ENCODE measurements at places on chromosomes 7 and 10. TPM values are rescaled to one million over a fixed set of nuclear protein-coding genes. Genes with fewer than 3 reads are reported as not detected.

Gene IGFBP3
- total RNA-seq, result 10.1 TPM

Gene PRKG1
- total RNA-seq, result 0.18 TPM

DNA sequence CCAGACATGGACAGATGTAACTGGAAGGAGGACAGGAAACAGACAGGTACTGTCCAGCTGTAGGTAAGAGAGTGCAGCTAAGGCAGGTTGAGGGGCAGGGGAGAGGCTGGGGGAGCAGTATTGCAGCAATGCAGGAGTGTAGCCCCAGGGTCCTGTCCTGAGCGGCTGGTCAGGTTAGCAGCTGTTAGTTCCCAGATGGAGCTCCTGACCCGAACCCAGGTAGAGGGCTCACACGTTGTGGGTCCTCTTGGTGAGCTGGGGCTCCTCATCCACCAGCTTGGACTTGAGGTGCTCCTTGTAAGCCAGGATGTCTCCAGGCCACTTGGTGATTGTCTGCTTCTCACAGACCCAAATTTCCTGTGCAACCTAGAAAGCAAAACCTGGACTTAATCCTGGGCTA, 3.5 kb upstream of the H2BK1 start:
- no peak for DNase-seq

GRCh38 chr10:71004176-71005075, 116.1 kb upstream of the PCBD1 start:
- no peak for DNase-seq

Gene ZNF365
- total RNA-seq, result 2.9 TPM

DNA sequence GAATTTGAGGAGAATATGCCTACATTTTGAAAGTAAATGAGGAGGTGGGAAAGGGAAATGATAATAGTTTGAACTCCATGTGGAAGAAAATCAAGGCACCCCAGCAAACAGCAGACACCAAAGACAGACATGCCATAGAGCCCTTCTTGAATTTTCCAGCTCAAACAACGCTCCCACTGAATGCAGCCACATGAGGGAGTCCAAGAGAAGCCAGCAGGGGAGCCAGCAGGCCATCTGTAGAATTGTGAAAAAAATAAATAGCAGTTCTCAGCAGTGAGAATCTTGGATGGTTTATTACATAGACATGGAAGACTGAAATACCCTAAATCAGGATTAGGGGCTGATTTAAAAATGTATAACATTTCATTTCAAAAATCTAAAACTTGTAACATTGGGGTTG, 1567.3 kb upstream of the LRRTM3 start:
- peak; percentile 52 for DNase-seq

DNA sequence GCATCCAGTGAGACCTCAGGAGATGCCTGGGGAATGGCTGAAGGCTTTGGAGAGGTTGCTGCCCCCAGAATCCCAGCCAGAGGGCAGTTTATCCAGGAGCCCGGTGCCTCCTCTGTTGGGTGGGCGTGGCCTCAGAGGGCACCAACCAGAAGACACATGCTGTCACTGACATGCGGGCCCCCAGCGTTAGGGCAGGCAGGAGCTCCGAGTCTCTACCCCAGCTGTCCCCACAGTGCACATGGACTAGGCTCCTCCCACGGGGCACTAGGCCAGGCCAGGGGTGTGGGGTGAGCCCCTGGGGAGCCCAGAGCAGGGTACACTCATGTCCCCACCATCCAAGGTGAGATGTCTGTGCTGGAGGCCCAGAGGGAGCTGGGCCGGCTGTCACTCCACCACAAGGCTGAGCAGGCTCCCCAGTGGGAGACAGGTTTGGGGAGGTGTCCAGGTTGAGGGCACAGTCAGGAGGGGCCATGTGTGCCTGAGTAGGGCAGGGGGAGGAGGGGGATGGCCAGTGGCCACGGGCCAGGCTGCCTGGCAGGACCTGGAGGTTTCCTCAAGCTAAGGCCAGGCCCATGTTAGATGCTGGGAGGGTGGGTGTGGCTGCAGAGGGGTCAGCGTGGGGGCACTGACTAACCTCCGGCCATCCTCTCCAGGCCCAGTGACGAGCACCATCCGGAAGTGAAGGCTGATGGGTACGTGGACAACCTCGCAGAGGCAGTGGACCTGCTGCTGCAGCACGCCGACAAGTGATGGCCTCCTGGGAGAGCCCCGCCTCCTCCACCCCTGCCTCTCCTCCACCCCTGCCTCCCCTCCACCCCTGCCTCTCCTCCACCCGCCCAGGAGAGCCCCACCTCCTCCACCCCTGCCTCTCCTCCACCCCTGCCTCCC, 131.3 kb downstream of the FAM53B start:
- DNase-seq, result peak; percentile 48

GRCh38 chr7:41573015-41573414, 129.9 kb downstream of the INHBA start:
- peak; percentile 84 for DNase-seq

- DNase-seq, result no peak
Measured at GRCh38 chr7:98241674-98242241, 10.3 kb downstream of the TECPR1 start.

Gene OR2A1
- not detected for total RNA-seq

Gene TMEM139
- total RNA-seq, result not detected

Gene CABCOCO1
- 0.51 TPM for total RNA-seq

Gene CYP3A5
- not detected for total RNA-seq

- DNase-seq, result no peak
Measured at GRCh38 chr7:139777133-139777891, 486 bp downstream of the HIPK2 start.

Gene FFAR4
- total RNA-seq, result not detected

- peak; percentile 31 for DNase-seq
Measured at GRCh38 chr7:75584354-75584753, 92.2 kb downstream of the SPDYE5 start.

DNA sequence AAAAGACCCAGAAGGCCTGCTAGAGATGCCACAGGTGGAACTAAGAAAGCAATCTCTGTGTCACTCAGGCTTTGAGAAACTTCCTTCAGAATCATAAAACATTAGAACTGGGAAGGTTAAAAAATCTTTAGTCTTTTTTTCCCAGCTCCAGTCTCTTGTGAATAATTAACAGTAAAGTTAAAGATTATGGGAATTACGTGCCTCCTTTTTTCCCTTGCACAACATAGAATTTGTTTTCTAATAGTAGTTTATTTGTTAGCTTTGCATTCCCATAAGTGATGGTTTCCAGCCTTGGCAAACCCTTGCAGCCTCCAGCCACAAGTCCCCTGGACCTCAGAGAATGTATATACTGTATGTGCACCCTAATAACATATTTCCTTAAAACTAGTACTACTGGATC, 128.3 kb downstream of the TPST1 start:
- no peak for DNase-seq

DNA sequence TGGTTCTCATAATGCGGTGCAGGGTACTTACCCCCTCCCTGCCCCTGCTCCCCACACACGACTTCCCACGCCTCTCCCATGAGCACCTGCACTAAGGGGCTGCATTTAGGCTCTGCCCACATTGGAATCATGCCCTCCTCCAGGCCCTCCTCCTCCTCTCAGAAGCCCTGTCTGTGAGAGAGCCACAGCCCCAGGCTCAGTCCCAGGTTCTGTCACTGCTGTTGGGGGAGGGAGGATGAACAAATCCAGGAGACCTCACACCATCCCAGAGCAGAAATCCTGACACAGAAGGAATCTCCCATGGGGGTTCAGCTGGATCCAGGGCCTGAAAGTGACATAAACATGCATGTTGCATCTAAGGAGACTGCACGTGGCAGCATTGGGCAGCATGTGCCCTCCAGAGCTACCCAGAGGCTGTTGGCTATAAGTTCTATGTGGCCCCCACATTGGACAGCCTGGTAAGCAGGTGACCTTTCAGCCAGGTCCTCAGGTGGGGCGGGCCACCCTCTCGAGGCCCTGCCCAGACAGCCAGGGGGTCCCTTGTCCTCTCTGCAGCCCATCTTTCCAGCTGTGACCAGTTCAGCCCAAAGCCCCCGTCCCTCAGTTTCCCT, 1.6 kb upstream of the PILRA start:
- DNase-seq, result no peak

Gene BAMBI
- 4.3 TPM for total RNA-seq

GRCh38 chr10:42690449-42691360, 52.3 kb upstream of the ZNF33B start:
- no peak for DNase-seq

DNA sequence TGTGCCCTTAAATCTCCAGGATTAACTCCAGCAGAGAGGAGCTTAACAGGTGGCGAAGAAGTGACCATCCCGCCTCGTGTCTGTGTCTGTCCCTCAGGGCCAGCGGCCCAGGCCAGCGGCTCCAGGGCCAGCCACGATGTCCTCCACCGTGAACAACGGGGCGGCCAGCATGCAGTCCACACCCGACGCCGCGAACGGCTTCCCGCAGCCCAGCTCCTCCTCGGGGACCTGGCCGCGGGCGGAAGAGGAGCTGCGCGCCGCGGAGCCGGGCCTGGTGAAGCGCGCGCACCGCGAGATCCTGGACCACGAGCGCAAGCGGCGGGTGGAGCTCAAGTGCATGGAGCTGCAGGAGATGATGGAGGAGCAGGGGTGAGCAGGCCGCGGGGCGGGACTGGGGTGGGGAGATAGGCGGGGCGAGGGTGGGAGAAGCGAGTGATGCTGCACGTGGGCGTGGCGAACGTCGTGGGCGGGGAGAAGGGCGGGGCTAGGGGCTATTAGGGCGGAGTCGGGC, 33.3 kb downstream of the SRRM3 start:
- DNase-seq, result peak; percentile 81

Gene INA
- total RNA-seq, result 0.40 TPM

Measured in endothelial cell of umbilical vein (primary cell).